ENCODE measurements at places on chromosomes 4 and X. TPM values are rescaled to one million over a fixed set of nuclear protein-coding genes. Genes with fewer than 3 reads are reported as not detected.

The EGF gene
- total RNA-seq, result 15.6 TPM

DNA sequence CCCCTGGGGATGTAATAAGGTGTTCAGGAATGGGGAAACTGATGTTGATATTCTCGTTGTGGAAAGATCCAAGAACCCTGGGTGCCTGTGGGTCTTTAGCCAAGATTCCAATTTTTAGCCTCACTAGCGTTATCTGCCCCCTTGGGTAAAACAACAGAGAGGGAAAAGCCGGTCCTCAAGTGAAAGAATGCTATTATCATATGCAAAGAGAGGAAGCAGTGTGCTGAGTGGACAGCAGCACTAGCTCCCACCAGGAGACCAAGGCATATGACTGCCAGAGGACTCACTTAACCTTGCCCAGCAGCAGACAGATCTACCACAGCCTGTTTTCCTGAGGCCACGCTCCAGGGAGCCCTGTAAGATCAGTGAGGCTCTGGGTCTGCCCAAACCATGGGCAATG, 257.9 kb upstream of the CPEB2 start:
- no peak for DNase-seq

DNA sequence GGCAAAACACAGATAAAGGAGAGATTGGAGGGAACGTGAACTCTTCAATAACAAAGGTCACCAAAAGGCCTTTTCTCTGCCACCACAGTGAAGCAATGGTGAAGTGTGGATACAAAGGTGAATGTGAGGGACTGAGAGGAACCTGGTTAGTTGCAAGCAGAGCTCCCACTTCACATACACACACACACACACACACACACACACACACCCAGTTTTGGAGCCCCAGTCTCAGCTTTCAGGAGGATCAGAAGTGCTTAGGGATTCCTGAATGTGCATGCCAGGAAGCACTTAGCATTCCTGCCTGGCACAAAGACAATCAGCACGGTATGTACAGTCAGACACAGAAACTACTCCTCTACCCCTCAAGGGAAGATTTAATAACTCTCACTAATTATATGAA, 71.5 kb downstream of the ARHGEF9 start:
- DNase-seq, result no peak

The GAGE12G gene
- total RNA-seq, result not detected

- no peak for DNase-seq
Observed at GRCh38 chr4:139622901-139623381, 42.7 kb upstream of the MGST2 start.

DNA sequence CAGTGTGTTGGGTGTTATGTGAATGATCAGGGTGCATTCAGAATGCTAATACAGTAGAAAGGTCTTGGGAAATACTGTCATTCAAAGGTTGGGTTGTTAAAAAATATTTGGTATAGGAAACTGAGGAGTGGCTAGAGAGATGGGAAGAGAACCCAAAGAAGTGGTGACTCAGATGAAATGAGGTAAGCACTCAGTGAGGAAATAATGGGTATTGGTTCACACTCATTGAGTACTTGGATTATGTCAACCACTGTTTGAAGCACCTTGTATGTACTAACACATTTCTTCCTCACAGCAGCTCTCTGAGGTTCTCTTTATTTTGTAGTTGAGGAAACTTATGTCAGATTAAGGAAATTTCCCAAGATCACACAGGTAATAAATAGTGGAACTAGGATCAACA, 40.8 kb upstream of the NUDT6 start:
- no peak for DNase-seq

- no peak for DNase-seq
Observed at GRCh38 chr4:80839281-80839680, 191.2 kb upstream of the BMP3 start.

The MAP9 gene
- 13.8 TPM for total RNA-seq

DNA sequence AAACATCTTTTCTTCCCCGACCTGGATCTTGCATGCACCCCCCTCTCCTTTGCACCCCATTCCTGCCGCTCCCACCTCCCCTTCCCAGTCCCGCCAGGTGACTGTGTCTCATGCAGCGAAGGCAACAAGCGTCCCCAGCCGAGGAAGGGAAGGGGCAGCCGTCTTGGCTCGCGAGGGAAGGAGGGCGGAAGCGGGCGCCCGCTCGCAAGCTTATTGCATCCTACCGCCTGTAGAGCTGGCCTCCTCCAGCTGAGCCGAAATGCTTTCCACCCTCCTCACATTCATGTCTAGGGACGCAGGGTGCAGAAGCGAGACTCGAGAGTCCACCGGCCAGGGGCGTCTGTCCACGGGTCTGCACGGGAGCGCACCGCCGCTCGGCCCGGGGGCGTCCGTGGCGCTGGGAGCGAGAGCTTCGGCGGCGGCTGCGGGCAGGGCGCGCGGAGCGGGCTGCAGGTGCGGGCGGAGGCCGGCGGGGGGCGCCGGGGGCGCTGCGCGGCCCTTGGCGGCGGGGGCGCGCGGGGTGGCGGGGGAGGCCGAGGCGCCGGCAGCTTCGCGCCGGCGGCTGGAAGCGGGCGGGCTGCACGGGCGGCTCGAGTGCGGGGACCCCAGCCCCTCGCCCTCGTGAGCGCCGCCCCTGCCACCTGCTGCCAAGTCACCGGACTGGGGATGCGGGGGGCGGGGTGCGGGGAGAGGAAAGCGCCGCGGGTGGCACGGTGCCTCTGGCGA, at the start of gene KCNIP4:
TSS of gene KCNIP4 (minus strand) at position 426 of the 726 bp plus-strand sequence.
- DNase-seq, result no peak

- DNase-seq, result no peak
Observed at GRCh38 chrX:150694738-150695410, 1.7 kb downstream of the MTMR1 start.

- no peak for DNase-seq
Observed at GRCh38 chr4:14091966-14092365, 464.4 kb upstream of the BOD1L1 start.

GRCh38 chrX:115339441-115340025, 50.0 kb downstream of the LUZP4 start:
- no peak for DNase-seq

- DNase-seq, result no peak
Observed at GRCh38 chr4:9923195-9923812, 98.0 kb downstream of the SLC2A9 start.

DNA sequence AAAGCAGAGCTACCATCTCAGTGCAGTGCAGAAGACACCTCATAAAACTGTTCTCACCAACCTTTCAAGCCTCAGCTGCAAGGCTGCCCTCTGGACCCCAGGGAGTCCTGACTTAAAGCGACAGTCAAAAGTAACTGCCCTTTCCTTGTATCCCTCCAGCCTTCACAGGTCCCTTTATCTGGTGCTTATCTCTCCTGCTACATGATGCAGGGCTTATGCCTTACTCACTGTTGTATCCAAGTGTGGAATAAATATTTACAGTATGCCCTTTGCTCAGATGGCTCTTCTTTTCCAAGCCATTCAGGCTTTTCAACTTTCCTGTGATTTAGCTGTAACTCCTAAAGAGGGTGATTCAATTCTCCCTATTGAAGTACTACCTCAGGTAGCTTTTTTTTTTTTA, 92.6 kb downstream of the KDR start:
- DNase-seq, result no peak
